ENCODE measurements at places on chromosomes 13 and 19.

DNA sequence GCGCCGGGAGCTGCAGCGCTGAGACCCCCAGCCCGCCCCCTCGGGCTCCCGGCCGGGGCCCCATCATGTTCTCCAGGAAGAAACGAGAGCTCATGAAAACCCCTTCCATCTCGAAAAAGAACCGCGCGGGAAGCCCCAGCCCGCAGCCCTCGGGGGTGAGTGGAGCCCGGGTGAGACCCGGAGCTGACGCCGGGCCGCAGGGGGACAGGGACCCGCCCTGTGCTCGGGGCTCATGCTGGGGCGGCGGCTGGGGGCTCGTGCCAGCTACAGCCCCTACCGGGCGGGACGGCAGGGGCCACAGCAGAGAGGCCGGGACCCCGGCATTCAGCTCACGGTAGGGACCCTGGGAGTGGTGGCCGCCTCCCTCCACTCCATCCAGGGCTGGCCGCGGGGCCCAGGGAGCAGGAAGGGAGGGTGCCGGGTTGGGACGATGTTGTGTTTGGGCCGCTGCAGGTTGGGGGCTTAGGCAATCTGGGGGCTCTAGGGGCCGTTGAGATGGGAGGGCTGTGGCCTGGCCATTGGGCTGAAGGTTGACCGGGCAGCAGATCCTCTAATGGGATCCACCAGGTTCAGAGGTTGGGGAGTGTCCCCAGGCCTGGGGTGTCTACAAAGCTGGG lies 482 bp downstream of the ARHGAP45 start:
- no peak for DNase-seq

GRCh38 chr13:62779161-62779560 lies 1363.5 kb upstream of the PCDH20 start:
- no peak for DNase-seq

DNA sequence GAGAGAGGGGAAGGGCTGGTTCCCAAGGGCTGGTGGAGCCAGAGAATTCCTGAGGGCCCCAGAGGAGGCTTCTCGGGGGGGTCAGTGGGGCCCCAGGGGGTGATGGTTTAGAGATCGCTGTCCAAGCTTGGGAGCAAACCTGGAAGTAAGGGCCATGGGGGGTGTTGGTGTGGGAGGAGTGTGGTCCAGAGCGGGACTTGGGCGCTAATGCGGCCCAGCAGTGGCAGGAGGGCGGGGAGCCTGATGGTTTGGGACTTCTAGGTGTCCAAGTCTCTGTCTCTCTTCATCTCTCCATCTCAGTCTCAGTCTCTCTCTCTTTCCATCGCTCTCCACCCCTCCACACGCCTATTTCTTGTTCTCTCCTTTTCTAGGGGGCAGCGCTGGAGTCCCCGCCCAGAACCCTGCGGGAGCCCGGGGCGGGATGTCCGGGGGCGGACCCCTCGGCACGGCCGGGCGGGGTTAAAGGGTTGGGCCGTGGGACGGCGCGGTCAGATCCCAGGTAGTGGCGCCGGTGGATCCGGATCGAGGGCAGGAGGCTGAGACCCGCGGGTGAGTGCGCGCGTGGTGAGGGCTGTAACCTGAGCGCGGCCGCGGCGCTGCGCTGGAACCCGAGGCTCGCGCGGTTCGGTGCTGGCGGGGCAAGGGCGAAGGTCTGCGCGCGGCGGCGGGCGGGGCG lies at the start of gene CYP4F22:
CYP4F22 (plus strand) TSS at position 491 of the 676 bp plus-strand sequence. CDS start 16,812 bp downstream, outside the sequence.
- DNase-seq: no peak

DNA sequence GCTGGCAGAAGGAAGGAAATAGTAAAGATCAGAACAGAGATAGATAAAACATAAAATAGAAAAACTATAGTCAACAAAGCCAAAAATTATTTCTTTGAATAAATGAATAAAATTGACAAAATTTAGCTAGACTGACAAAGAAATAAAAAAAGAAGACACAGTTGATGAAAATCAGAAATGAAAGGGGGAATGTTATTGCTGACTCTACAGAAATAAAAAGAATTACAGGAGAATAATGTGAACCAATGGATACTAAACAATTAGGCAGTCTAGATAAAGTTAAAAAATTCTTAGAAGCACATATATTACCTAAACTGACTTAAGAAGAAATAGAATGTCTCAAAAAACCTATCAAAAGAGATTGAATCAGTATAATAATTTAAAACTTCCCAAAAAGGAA lies 933.8 kb downstream of the PCDH9 start:
- no peak for DNase-seq

DNA sequence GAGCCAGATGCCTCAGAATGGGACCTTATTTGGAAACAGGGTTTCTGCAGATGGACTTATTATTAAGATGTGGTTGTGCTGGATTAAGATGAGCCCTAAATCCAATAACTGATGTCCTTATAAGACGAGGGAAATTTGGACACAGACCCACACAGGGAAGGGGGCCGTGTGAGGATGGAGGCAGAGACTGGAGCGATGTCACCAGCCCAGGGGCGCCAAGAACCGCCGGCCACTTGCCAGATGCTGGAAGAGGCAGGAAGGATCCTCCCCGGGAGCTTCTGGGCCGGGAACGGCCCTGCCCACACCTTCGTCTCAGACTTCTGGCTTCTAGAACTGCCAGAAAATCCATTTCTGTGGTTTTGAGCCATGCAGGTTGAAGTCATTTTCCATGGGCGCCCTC lies 26.6 kb downstream of the GNG7 start:
- no peak for DNase-seq

DNA sequence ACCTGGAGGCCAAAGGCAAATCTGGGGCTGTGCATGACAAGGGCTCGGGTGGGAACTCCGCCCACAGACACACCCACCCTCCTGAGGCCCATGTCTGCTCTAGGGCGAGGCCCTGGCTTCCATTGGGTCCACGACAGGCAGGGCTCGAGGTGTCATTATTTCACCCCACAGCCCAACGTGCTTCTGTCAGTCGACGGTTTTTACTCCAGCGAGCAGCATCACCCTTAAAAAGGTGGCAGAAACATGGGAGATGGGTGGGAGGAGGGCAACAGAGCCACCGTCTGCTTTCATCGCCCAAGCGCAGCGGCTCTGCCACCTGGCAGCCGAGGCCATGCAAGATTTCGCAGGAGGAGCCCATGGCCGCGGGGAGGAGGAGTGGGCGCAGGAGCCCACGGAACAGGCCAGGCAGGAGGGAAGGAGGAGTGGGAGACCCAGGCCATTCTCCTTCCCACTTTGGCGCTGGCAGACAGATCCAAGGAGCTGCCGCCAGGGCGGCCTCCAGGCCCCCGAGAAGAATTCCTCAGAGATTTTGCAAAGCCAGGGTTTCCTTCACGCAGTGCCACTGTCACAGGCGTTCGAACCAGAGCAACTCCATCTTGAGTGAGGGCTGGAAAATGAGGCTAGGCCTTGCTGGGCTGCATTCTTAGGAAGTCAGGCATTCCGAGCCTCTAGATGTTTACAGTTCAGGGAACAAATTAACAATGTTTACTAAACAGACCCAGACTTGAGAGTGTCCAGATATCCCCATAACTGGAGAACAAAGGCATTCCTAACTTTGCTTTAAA lies 49.3 kb upstream of the TUBGCP3 start:
- no peak for DNase-seq

GRCh38 chr13:53010374-53011105 lies 18.1 kb upstream of the OLFM4 start:
- no peak for DNase-seq

DNA sequence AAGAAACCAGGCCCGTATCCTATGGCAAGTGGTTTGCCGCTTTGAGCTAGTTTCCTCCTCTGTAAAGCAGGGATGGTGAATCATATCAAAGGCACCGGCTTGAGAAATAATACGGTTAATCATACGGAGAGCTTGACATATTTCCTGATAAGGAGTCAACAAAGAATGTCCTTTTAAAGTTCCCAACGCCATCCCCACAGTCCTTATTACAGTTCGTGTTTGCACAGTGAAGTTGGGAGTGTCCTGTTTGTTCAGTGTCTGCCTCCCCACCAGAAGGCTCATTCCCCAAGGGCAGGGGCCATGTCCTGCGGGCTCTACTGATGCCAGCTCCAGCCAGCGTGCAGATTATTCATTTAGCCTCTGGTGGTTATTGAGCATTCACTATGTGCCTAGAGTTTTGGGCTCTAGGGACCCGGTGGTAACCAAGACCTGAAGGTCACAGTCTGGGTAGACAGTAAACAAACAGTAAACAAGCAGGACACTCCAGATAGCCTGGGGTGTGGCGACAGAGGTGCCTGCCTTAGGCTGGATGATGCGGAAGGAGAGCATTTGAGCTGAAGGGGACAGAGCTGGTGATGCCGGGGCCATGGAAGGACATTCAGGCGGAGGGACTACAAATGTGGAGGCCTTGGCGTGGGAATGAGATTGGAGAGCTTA lies 6.3 kb downstream of the GRAMD1A start:
- no peak for DNase-seq

- no peak for DNase-seq
These were observed 237.8 kb downstream of the TUBA3C start for GRCh38 chr13:18943721-18944391.

DNA sequence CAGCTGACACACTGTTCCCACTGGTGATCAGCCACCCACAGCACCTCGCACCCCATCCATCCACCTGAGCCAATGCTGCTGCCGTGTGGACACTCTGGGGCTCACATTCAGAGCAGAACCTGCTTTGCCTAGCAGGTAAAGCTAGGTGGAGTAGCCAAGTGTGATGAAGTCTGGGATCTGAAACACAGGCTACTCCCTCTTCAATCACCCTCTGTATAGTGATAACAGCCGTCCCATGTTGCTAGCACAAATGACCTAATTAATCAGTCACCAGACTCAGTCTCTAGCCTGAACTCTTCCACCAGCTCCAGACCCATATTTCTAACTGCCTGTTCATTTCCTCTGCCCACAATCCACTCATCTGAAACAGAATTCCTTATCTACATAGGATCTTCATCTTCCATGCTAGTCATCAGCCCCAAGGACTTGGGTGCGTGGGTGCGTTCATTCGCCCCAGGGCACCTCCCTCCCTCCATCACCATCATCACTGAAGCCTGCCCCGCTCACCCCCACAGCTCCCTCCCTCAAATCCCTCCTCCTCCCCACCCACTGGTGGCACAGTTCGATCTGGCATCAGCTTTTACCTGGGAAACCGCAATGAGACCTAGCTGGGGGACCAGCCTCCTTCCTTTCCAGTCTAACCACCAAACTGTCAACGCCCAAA lies 19.8 kb downstream of the STK24 start:
- no peak for DNase-seq

DNA sequence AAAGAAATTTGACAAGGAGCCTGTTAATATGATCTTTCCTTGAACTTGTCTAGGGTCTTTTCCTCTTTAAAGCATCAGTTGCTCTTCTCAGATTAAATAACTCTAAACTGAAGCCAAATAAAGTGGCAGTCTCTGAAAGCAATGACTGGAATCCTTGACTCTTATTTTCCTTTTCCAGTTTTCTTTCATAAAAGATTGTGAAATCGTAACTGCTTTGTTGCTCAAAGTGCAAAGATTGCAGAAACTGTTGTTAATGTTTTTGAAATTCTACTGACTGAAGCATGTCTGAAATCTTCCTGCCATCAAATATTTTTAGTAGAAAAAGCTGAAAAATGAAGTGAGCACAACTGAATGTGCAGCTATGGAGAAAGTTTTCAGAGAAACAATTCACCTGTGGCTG lies 1.9 kb downstream of the NHLRC3 start:
- no peak for DNase-seq

GRCh38 chr13:26476111-26476781 lies 81.2 kb upstream of the WASF3 start:
- no peak for DNase-seq

DNA sequence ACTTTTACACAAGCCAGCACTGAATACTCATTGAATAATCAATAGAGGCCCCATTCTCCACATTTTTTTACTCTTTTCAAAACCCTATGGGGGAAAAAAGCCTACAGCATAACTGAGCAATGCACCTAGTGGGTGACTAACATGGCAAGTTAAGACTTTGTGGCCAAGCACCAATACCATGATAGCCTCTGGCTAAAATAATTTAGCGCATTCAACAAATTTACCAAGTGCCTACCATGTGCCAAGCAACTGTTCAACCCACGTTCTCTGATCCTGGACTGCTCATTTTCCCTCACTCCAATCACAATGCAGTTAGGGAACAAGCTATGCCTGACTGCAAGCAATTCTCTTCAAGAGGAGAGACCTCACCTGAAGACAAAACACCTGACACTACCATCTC lies 3.0 kb downstream of the ANKRD10 start:
- no peak for DNase-seq

DNA sequence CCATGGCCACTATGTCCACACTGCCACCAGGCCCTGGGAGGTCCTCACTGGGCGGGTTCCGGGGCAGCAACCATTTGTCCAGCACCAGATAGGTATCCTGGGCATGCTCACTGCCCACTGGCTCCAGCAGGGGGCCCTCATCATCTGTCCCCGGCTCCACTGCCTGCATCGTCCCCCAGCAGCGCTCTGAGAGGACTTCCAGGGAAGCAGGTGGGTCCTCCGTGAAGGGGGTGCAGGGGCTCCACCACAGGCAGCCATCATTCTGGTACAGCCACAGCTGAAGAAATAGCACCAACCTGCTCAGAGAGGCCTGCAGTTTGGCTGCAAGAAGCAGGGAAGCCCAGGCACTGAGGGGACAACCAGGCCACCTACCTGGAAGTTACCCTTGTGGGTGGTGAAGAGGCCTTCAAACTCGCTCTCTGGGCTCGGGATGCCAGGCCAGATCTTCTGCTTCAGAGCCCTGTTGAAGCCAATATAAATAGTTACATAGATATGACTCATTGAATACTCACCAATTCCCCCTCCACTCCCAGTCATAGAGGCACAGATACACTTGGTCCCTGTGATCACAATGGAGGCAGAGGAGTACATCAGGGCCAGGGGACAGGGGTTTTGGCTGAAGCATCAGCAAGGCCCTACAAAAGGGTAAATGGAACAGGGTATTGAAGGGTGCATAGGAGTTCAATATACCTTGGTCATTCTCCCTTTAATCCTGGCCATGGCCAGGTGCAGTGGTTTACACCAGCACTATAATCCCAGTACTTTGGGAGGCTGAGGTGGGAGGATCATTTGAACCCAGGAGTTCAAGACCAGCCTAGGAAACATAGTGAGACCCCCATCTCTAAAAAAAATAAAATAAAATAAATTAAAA lies 4.1 kb downstream of the SWSAP1 start:
- DNase-seq: peak; percentile 70

GRCh38 chr19:54041969-54042606 lies 21.6 kb downstream of the VSTM1 start:
- no peak for DNase-seq

DNA sequence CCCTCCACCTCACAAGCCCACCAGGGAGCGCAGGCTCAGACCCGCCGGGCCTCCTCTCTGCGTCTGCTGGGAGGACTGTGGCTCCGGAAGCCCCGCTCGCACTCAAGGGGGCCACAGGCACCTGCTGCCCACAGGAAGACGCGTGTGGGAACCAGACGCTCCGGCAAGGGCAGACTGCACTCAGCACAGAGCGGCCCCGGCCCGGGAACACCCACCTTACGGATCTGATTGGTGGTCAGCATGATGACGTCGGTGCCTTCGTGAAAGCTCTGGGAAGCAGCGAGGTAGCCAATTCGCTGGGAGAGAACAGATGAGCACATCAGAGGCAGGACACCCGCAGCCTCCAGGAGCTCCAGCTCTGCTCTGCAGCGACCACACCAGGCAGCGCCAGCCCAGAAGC lies 14.6 kb downstream of the AP3D1 start:
- DNase-seq: no peak

GRCh38 chr13:112603641-112604225 lies 15.8 kb upstream of the TUBGCP3 start:
- DNase-seq: no peak

Measured in liver (tissue), 10 donors.